Endothelial cell of umbilical vein (primary cell): ENCODE measurements at places on chromosomes 11 and 22.

- no peak for DNase-seq
Observed at GRCh38 chr22:42932857-42933484, 75.9 kb upstream of the ARFGAP3 start.

DNA sequence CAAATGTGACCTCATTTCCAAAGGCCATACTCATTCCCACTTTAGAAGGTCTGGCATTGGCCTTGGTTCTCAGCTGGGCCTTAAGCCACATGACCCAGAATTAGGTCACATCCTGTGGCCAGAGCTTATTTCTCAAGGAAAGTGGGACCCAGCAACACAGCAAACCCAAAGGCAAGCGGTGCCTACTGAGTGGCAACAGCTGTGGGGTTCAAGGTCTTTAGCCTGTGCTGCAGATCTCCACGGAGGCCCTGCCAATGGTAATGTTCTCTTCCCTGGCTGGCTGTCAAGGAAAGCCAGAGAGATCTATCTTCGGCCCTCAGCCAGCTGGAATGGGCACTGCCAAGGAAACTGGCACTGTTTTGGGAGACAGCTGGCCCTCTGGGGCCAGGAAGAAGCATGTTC lies 41.5 kb upstream of the TP53I11 start:
- DNase-seq = no peak

DNA sequence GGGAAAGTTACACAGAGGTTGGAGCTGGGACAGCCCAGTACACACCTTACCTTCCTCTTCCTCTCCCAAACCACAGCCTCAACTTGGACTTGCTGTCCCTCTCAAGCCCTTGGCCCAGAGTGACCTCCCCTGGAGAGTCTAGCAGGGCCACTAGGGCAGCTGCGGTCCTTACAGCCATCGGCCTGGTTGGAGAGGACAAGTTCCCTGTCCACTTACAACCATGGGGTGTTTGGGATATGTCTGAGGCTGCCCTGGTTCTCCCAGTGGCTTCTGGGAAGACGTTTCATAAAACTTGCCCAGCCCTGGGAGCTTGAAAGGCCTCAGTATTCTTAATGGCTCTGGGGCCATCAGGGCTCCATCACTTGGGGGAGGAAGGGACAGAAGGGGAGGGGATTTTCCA lies 13.1 kb upstream of the DGKZ start:
- DNase-seq = no peak

DNA sequence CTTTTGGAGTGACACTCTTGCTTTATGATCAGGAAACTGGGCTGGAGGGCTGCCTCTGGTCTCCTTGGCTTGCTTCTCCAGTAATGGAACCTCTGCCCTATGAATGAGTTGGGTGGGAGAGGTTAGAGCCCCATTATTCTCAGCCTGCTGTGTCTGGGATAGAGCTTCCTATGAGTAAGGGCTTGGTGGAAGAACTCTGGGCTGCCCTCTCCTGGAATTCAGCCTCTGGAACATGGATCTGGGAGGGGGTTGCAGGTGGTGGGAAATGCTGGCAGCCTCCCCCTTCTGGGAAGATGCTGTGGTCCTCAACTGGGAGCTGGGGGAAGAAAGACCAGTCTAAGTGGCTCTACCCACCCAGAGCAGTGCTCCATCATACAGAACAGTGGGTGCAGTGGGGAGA lies 81.8 kb upstream of the SYN3 start:
- no peak for DNase-seq
